ENCODE measurements at places on chromosomes 7 and 10. TPM values are rescaled to one million over a fixed set of nuclear protein-coding genes. Genes with fewer than 3 reads are reported as not detected.
A peak's percentile ranks its signal among the peaks of the same experiment; 100 is the strongest.

- no peak for DNase-seq
These were observed 41.9 kb downstream of the ARMC3 start for GRCh38 chr10:22969704-22970103.

DNA sequence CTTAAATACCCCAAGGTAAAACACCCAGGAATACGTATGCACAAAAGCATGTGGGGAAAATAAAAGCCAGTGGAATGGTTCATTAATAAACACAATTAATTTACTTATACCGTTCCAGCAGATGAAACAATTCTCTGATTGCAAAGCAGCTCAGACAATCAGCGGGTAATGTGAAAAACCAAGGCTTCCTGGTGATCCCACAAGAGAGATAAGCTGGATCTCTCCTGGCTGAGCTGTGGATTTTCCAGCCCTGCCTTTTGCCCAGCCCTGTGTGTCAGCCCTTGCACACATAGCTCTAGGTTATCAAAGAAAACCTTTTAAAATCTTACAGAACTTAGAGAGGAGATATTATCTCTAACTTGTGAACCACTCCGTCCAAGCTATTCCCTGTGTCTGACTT lies 1010.7 kb upstream of the AUTS2 start:
- DNase-seq: no peak

DNA sequence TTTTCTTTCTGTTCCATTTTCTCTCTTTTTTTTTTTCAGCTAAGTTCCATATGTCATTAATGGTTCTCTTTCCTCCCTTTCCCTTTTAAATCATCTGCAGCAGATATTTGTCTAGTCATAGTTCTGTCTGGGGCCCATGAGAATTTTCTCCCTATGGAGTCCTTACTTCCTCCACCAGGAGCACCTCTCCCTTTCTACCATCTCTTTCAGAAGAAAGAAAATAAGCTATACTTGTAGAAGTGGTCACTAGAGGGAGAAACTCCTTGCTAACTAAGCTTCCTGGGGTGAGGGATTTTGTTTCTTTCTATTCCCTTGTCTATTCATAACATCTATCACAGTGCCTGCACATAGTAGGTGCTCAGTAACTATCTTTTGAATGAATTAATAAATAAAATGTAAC lies 230.2 kb upstream of the HPS1 start:
- DNase-seq: no peak

GRCh38 chr7:76515999-76516443 lies 5.7 kb downstream of the UPK3B start:
- peak; percentile 27 for DNase-seq

DNA sequence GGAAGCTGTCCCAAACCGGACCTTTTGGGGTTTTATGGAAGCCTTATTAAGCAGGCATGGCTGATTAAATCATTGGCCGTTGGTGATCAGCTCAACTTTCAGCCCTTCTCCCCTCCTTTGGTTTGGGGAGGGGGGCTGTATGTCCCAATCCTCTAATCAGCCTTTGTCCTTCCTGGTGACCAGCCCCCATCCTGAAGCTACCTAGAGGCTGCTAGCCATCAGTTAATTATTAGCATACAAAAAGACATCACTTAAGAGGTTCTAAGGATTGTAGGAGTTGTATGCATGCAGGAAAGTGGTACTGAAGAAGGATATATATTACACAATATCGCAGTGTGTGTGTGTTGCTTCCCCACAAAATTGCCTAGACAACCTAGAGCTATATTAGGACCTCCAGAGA lies 553.3 kb upstream of the FZD8 start:
- no peak for DNase-seq

The NRP1 gene
- total RNA-seq: 21.6 TPM

- peak; percentile 89 for DNase-seq
These were observed 86.5 kb upstream of the GRB10 start for GRCh38 chr7:50869108-50869725.

- DNase-seq: no peak
These were observed 181.7 kb upstream of the RHOBTB1 start for GRCh38 chr10:61125560-61126170.

GRCh38 chr7:93544691-93545090 lies 29.8 kb downstream of the CALCR start:
- no peak for DNase-seq

DNA sequence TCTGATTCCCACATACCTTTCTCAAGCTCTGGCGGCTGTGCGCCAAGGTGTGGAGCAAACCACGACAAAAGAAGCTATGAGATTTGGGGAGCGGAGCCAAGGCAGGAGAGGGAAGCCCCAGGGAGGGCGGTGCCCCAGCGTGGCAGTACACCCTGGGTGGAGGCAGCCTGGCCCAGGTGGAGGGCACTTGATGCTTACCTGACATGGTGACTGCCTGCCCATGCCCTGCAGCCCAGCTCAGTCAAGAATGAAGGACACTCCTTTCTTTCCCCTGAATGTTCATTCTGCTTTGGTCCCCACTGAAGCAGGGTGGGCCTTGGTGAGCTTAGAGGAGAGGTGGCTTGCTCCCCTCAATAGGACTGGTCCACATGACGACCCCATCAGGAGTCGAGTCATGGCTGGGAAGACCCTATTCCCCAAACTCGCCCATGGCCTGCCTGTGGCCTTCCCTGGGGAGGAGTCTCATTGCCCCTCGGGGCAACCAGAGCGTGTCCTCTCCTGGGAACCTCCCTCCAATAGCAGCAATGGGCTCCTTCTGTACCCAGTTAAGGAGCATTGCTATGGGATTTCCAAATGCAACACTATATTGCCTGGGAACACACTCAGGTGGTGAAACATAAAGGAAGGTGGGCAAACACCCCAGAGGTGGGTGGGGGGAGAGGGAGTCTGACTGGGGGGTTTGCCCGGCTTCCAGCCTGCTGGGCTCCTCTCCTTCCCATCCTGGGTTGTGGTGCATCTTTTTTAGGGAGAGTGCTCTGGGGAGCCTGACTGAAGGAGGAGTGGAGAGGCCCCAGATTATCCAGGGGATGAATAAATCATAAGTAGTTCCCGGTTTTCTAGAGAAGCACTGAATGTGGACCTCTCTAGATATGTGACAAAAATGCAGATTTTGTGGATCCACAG lies 22.7 kb downstream of the RAMP3 start:
- DNase-seq: no peak

Data from bronchial epithelial cell (primary cell).